ENCODE measurements at places on chromosomes 13 and 19.

DNA sequence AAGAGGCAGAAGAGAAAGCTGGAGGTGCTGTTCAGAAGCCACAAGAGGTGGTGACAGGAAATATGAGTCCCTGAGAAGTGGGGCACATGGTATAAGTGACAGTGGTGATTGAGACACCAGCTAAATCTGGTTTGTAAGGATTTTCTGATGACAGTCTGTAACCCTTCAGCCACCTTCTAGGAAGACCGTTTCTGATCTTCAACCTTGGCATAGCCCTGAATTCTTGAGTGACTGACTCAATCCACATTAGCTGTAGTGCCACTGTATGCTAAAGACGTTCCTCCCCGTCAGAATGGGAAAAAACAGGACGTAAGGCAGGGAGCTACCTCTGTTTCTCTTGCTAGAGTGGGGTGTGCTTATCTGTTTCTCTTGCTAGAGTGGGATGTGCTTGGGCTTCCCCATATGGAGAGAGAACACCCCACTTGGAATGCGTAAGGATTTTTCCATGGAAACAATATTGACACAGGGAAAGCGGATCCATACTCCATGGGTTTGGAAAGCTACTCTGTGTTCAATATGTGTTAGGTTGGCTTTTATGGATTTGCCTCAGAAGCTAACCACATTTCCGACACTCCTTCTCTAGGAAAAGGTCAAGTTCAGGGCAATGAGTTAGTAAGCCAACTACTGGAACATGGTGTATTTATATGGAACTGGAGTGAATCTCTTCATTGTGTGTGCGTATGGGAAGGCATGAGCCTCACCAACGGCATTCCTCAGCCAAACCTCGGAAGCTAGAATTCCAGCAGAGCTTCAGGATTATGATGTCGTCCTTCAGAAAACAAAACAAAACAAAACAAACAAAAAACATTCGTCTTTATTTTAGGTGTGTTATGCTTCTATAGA lies 948.8 kb upstream of the SLC10A2 start:
- DNase-seq, result no peak

DNA sequence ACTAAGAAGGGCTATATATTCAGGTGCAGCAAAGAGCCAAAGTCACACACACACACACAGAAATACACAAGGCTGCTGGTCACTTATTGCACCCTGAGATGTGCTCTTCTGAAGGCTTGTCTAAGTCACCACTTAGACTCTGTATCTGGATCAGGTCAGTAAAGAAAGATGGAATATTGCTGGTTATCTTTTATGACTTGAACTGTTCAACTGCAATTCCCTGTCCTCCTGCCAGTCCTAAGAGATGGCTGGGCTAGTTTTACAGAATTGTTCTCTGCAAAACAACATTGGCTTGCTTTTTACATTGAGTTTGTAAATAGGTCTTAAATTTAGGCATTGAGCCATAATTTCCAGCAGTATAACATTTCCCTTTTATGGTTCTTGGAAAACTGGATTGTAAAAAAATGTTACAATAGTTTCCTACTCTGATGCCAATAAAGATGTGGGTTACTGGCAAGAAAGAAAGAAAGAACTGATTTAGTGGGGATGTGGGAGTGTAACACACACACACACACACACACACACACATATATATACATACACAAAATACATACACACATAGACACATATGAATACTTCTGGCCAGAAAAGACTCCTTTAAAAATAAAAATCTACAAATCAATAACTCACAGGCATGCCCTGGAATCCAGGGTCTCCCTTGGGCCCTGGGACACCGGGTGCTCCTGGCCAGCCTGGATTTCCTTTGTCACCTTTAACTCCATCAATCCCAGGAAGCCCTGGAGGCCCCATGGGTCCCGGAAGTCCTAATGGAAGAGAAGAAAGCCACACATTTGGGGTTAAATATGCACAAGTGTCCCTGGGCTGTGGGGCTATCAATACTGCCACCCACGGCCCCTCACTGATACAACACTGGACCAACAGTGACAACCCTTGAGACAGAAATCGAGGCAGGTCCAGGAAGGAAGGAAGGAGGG lies 137.7 kb downstream of the COL4A1 start:
- no peak for DNase-seq

GRCh38 chr13:36766295-36766694 lies 52.7 kb upstream of the RFXAP start:
- DNase-seq, result no peak

DNA sequence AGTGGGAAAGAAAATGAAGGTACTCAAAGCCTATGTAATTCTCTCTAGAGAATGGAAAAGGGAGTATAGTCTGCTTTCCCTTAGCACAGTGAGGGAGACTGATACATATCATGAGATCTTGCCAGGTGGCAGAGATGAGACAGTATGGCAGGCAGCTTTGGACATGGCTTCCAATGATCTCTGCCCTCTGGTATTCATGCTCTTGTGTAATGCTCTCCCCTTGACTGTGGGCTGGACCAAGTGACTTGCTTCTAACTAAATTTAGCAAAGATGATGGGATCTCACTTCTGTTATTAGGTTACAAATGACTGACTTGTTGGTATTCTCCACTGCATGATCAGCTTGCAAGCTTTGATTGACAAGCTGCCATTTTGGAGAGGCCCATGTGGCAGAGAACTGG lies 10.2 kb downstream of the ZNF132 start:
- DNase-seq, result no peak

DNA sequence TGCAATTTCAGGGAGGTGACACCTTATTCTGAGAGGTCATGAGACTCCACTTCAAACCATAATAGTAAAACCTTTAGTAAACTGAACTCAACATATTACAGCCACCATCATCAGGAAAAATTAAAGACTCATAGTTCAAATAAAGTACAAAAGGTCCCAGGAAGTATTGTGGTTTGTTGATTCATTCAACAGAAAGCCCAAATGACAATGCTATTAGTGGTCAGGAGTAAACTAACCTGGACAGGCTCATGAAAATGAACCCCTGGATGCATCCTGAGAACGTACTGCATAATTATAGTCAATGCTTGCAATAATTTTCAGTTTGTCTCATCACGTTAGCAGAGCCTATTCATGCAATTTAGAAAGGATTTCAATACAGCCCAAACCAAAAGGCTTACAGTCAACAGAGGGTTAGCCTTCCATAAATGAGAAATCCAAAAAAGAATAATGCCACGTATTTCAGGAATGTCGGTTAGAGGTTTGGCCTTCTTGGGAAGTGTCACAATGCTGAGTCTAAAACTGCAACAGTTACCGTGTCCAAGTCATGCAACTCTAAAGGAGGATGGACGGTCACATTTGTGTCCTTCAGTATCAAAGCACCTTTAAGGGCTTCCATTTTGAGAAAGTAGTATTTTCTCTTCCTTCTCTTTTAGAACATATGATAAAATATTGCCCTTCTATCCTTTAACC lies 280.8 kb downstream of the ABCC4 start:
- DNase-seq, result no peak

- DNase-seq, result no peak
Observed at GRCh38 chr13:97844151-97844550, 109.3 kb upstream of the IPO5 start.

DNA sequence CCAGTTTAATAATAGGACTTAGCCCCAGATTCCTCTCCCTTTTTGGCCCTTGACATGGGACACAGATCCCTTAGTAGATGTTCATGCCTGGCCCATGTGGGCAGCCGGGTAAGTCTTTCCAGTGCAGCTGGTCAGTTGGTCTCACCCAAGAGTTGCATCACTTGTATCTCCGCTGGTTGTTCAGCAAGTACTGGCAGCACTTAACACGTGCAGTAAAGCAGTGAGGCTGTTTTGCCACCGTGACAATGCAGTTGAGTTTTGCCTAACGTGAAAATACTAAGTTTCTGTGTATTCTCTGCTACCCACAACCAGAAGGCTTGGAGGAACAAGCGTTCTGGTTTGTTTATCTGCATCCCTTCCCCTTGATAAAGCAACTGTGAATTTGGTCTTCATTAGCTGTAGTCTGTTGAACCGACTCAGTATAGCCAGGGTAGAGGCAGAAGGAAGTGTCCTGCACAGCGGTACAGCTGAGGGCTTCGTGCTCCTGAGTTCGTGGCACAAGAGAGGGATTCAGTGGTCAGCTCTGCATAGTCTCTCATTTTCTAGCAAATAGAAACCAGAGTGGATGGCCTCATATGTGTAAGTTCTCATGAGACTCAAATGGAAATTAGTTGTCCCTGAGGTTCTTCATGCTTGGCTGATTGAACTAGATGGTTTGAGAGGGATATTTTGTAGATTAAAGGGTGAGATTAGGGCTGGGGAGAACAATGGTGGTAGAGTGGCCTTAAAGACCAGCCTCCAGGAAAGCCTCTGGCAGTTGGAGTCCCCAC lies 50.3 kb downstream of the ARHGEF7 start:
- no peak for DNase-seq

- no peak for DNase-seq
Observed at GRCh38 chr13:38537051-38537450, 149.8 kb upstream of the FREM2 start.

- no peak for DNase-seq
Observed at GRCh38 chr13:22642088-22642487, 538.7 kb upstream of the SGCG start.

DNA sequence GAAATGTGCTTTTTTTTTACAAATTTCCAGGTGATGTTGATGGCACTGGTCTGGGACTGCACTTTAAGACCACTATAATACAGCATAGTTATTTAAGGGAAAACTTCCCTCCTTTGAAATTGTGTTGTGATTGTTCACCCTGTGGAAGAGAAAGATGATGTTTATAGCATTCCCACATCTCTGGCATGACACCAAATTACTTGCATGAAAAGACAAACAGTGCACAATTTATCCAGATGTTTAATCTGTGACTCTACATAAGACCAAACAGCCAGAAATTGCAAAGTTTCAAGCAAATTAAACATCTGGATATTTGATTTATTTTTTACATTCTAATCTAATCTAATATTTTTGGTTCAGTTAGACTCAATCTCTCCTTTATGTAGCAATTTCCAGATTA lies 51.6 kb downstream of the UFM1 start:
- DNase-seq, result no peak

DNA sequence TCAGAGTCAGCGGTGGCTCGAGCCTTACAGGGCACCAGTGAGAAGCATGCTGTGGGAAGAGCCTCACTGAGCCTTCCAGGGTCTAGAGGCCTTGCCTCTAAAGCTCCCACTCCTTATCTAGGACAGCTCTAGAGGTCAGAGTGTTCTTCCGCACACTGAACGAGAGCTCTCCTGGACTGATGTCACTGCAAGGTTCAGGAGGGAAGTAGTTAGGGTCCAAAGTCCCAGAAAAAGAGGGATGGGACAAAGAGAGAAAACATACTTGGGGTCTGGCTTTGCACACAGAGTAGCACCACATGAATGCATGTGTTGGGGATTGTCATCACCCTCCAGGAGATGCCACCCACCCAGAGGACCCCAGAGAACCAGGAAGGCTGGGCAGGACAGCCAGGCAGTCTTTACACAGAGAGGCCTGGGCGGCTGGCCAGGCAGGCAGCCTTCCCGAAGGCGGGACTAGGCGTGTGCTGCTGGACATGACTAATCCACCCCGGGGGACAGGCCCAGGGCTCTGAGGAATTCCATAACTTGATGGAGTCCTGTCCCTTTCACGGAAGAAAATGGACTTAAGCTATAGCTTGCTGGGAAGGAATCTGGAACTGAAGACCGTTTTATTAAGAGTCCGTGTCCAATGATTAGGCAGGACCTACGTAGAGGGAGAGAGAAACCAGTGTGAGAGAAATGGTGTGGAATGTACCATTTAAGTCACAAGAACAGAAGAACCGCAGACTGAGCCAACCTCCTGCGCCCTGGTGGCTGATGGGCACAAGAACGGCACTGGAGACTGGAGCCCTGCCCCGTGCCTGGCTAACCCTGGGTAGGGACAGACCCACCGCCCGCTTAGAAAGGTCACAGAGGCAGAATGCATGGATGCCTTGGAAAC lies 16.6 kb upstream of the EPHX3 start:
- DNase-seq, result no peak

- peak; percentile 29 for DNase-seq
Observed at GRCh38 chr13:41075034-41075433, 13.7 kb downstream of the WBP4 start.

GRCh38 chr19:15934332-15935078 lies at the start of gene CYP4F11:
Gene CYP4F11, minus strand, starts transcription at chr19:15934529. Its CDS starts 121 bp downstream, at chr19:15934408.
- no peak for DNase-seq

All from GM13977 (cell line).